ENCODE measurements at places on chromosomes 7 and 10.

DNA sequence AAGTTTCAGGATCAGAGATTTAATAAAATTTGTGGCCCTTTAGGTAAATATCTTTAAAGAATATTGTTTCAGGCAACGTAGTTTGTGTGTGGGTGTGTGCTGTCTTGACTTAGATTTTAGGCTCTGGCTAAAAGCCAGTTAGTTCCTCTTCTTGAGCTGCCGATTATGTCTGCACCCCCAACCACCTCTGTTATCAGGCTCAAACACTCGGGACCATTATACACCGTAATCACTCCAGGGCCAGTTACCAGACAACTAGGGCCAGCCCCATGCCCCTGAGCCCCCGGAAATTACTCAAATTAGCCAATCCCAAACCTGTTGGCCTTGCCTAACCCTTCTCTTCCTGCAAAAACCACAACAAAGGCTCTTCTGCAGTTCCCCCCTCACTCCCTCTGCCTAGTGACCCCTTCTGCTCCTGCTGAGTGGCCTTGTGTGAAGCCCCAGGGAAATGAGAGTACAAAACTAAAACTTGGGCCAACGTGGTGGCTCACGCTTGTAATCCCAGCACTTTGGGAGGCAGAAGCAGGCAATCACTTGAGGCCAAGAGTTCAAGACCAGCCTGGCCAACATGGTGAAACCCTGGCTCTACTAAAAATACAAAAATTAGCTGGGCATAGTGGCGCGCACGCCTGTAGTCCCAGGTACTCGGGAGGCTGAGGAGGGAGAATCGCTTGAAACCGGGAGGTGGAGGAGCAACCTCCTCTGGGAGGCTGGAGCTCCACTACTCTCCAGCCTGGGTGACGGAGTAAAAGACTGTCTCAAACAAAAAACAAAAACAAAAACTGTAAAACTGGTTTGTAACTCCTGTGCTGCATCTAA is 9.2 kb upstream of the HNRNPF start:
- peak; percentile 7 for DNase-seq

GRCh38 chr7:32075612-32076011 is 5.4 kb upstream of the PDE1C start:
- no peak for DNase-seq

GRCh38 chr7:118758582-118758981 is 534.1 kb downstream of the ANKRD7 start:
- DNase-seq, result no peak

DNA sequence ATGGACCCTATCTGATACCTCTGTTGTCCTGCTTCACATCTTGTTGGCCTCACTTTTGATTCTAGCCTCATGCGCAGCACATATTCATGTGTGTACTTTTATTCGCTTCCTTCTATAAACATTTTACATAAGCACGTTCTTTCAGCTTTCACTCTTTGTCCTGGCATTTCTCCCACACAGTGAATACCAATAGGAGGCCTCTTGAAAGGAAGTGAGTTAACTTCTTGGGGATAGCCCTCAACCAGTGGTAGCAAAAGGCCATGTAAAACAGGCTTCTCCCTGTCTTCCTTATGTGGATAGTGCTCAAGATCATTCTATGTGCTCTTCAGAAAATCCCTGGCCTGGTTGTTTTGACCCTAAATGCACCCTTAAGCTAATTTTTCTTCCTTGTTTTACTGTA is 633.9 kb upstream of the MBL2 start:
- no peak for DNase-seq

GRCh38 chr10:102467971-102468438 is 16.7 kb upstream of the C10orf95 start:
- no peak for DNase-seq

DNA sequence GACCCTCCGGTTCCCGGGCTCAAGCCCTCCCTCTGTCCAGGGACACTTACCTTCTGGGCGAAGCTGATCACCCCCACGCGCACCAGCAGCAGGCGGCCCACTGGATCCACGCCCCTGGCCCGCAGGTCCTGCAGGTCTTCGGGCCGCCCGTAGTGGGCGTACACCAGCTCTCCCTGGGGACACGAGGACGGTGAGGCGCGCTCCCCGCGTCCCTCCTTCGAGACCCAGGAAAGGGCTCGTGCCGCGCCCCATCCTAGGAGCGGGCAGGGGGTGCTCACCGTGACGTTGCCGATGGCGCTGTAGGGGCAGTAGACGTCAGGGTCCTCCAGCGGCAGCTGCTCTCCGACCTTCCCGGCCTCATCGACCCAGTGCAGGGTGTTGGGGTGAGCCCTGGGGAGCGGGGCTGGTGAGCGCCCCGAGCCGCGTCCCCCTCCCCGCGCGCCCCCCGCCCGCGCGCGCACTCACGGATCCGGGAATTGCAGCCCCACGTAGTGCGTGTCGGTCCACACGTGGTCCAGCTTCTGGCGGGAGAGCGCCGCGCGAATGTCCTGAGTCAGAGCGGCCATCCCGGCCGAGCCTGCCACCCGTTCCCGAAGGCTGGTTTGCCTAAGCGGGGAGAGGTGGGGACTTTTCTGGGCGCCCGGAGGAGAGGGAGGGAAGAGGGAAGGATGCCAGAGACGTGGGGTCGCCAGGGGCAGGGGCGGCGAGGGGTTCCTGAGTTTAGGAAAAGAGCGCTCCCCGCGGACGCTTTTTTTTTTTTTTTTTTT is 8.2 kb downstream of the TFR2 start:
- no peak for DNase-seq

DNA sequence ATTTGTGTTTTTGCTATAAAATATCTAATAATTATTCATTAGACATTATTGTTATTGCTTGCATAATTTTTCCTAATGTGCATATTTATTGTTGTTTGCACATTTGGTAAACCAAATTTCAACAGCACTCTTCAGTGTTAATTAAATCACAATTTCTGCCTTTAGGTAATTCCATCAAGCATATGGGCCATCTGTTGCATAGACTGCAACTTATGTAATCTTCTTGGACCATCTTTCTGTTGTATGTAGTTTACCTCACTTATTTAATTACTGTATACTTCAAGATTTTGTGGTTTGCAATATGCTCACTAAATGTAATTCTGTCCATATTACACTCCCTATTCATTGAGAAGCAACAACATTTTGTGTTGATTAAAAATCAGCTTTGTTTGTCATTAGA is 1360.1 kb downstream of the REEP3 start:
- no peak for DNase-seq

- no peak for DNase-seq
Observed at GRCh38 chr10:133292919-133293809, 15.5 kb downstream of the TUBGCP2 start.

- no peak for DNase-seq
Observed at GRCh38 chr10:58189269-58189668, 78.4 kb downstream of the IPMK start.

DNA sequence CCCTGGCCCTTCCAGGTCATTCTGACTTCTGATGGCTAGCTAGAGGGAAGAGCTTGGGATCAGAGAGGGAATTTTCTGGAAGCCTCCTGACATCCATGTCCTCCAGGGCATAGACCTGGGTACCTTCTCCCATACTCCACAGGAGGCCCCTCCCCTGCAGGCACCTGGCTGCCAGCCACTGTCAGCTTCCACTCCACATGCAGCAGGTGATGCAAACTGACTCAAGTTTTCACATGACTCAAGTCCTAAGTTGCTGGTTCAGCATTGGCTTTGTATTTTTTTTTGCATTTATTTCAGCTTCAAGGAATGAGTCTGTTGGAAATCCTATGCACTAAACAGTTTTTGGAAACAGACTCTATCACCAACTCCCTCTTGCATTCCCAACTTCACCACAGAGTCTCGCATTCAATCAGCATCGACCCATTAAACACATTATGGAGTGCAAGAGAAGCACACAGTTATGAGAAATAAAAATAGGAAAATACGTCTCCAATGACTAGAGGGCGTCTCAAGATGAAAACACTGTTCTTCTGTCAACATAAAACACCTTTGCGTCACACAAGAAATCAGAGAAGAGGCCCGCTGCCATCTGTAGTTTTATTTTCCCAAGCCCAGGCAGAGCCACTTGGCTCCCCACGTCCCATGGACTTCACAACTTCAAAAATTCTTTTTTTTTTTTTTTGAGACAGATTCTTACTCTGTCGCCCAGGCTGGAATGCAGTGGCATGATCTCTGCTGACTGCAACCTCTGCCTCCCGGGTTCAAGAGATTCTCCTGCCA is 362.6 kb upstream of the MGMT start:
- no peak for DNase-seq

- DNase-seq, result no peak
Observed at GRCh38 chr10:79316671-79317431, 30.4 kb upstream of the PPIF start.

All from hypothalamus (tissue), 51 donors.